Stimulated activated CD8-positive, alpha-beta memory T cell treated with anti-CD3 and anti-CD28 coated beads, Interleukin-4, amount 100 ng/mL, for 4 hours (primary cell): ENCODE measurements at places on chromosomes 1 and 21.
A peak's percentile ranks its signal among the peaks of the same experiment; 100 is the strongest.

DNA sequence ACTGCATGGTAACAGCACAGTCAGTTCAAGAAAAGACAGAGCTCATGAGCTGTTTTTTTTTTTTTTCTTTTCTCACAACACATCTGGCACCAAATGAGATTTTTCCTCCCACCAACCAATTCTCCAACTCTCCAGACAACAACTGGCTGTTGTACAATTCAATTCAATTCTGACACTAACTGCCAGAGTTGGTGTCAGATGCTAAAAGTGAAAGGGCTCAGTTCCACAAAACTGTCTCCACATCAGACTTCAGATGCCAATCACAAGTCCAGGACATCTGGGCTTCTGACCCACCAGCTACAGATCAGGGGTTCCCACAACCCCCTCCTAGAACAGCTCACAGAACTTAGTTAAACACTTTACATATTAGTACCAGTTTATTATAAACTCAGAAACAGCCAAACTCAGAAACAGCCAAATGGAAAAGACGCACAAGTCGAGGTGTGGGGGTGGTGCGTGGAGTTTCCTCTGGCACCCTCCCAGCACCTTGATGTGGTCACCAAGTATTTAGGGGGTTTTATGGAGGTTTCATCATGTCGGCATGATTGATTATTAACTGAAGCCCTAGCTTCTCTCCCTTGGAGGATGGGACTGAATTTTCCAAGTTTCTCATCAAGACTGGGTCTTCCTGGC is 39.2 kb upstream of the LRRC8D start:
- peak; percentile 66 for DNase-seq

- no peak for DNase-seq
These were observed 28.5 kb downstream of the LRRC8B start for GRCh38 chr1:89553157-89553556.

DNA sequence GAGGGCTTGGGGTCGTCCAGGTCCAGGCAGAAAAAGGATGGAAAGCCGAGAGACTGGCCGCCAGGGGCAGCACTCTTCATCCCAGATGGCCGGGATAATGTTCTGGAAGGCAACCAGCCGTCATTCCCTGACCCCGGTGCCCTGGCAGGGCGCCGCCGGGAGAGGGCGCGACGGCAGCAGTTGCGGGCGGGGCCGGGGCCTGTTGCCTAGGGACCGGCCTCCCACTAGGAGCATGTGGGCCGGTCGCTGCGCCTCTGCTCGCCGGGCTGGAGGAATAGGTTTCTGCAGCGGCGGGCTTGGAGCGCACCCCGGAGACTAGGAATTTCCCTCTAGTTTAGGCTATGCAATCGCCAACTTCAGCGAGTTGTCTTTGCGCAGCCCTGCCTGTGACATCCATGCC is 11.0 kb downstream of the DMRTB1 start:
- DNase-seq = no peak

- DNase-seq = no peak
These were observed 11.5 kb upstream of the KCNT2 start for GRCh38 chr1:196619721-196620120.

- no peak for DNase-seq
These were observed 664.1 kb upstream of the CAMK1G start for GRCh38 chr1:208919371-208919770.

- DNase-seq = no peak
These were observed 117.8 kb downstream of the SETD4 start for GRCh38 chr21:35942211-35943144.

- peak; percentile 77 for DNase-seq
These were observed at the start of gene APP for GRCh38 chr21:26170471-26171257. Gene APP, minus strand, starts transcription at chr21:26170770. Its CDS starts 150 bp downstream, at chr21:26170620.

- DNase-seq = no peak
These were observed 158.8 kb downstream of the TOMM20 start for GRCh38 chr1:234969581-234970400.

DNA sequence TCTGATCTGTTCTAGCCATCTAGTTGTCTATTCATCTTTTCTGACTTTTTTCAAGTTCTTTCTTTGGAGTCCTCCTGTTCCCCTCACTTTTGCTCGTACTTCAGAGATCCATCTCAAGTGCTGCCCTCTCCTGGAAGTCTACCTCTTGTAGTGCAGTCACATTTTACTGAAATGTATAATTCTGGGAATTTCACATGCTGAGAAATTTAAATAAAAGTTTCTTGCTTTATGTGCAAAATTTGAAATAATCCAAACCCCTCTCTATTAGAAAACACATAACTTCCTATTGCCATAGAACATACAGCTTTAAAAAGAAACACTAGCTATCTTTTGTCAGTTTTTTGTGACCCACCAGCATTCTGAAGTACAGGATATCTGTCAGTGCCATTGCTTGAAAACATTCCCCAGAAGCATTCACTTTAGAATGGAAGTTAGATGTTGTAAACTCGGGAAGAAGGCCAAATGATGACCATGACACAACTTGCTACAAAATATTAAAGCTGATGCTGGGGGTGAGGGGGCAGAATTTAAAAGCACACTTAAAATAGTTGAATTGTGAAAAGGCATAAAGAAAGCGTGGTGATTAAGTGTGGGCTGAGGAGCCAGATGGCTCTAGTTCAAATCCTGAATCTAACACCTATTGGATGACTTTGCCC is 22.0 kb downstream of the RLF start:
- no peak for DNase-seq

- DNase-seq = no peak
These were observed at the start of gene LIPI for GRCh38 chr21:14210738-14211137. Gene LIPI, minus strand, starts transcription at chr21:14210955. Its CDS starts 110 bp downstream, at chr21:14210845.

DNA sequence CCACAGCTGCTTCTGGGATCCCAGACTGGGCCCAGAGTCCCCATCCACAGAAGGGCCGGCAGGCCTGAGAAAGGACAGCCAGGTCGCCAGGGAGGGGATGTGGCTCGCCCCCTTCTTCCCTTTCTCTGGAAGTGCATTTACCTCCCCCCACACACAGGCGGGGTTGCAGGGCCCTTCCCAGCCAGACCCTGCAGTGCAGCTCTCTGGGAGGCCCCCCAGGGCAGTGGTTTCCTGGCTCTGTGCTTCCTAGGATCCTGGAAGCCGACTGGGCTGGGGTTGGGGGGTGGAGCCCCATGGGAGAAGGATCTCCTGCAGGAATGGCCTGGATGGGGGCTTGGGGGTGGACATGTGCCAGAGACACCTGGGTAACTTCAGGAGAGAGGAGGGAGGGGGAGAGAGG is 4.2 kb upstream of the COL6A1 start:
- no peak for DNase-seq

DNA sequence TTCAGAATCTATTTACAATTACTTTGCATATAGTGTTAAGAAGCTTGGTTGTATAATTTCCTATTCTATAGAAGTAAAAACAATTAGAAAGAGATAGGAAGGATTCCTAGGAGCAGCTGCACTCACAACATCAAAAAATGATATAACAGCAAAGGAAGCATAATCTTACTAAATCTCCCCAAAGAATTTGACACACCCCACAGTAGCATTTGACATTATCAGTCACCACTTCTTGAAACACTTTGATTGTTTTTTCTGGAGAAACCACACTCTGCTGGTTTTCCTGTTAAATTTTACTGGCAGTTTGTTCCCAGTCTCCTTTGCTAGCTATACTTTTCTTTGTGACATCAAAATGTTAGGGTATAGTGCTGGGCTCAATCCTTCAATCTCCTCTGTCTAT is 100.8 kb upstream of the KIAA1614 start:
- no peak for DNase-seq

DNA sequence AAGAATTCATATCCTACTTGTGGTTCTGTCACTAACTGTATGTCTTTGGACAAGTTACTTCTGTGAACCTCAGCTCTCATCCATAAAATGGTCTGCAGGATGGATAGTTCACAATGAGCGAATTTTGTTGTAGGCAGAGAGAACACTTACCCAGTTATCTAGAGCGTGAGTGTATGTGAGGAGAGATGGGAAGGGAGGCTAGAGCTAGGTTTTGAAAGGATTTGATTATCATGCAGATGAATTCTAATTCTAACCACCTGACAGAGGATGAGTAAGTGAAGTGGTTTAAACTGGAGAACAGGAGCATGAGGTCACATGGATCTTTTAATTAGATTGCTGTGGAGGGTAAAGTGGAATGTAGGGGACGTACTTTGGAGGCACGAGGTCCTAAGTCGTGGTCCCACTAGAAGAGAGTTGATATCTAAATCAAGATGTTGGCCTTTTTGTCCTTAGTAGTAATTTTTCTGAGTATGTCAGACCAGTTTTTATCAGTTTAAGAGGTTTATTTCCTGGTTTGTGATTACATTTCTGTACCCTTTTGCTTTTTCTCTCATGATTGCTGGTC is 5.0 kb downstream of the SUCO start:
- DNase-seq = no peak

GRCh38 chr1:215128504-215128903 is 46.0 kb downstream of the KCNK2 start:
- no peak for DNase-seq

DNA sequence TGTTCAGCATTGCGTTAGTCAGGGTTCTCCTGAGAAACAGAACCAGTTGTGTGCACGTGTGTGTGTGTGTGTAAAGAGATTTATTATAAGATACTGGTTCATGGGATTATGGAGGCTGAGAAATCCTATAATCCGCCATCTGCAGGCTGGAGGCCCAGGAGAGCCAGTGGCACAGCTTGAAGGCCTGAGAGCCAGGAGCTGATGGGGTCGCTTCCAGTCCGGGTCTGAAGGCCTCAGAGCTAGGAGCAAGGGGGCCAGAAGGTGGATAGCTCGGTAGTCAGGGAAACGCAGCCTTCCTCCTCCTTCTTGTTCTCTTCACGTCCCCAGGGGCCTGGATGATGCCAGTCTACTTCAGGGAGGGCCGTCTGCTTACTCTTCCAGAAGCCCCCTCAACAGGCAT is 37.7 kb downstream of the FAAP20 start:
- no peak for DNase-seq

DNA sequence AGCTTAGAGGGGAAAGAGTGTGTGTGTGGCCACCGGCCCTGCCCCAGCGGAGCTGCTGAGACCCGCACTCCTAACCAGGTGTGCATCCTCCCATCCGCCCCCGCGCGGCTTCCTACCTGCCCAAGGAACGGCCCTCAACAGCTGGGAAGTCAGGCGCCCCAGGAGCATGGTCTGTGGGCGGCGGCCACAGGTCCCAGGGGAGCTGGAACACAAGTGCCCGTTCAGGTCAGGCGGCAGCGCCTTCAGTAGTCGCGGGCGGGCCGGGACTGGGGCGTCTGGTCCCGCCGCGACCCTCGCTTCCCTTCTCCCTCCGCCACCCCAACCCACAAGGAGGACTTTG is 448 bp downstream of the AURKAIP1 start:
- DNase-seq = no peak

DNA sequence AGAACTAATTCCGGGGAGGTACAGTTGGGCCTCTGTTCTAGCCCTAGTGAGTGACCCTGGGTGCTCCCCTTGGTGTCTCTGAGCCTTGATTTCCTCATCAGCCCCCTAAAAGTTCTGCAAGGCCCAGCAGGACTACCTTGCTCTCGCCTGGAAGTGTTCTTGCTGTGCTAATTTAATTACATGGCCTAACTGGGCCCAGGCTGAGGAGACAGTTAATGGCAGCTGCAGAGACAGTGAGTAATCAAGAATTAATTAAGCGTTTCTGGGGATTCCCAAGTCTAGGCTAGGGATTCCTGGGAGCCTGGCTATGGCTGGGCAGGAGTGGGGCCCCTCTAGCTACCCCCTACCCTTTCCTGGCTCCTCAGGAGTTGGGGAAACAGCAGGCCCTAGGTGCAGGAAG is 24.7 kb upstream of the DMBX1 start:
- no peak for DNase-seq

DNA sequence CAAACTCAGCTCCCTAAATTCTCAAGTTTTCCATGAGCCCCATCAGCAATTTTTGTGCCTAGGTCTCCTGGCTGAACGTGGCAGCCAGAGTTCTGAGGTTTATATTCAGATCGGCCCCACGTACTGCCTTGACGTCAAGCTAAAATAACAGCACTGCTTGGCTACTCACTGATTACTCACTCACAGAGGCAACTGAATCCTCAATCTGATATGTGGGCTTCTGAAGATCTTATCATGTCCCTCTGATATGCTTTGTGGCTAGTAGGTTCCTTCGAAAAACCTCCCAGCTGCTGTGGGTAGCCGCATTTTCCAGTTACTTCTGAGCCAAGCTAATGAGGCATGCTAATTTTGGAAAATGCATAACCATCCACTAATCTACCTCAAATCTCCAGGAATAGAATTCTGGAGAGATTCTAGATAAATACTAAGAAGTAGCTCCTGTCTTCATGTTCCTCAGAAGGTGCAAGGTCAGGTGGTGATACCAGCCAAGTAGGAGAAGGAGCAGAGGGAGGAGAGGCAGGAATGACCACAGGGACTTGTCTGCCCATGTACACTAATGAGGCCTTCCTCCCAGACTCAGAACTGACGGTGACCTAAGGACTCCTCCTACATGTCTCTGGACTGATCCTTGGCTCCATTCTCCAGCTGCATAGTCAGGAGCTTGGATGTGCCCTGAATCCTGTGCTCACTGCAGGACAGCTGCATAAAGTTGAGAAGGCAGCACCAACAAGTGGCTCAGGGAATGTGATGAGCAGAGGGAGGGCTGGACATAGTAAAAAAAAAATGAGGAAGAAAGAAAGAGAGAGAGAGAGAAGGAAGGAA is 263.7 kb downstream of the TNR start:
- no peak for DNase-seq

GRCh38 chr1:155073377-155074242 is 5.0 kb upstream of the EFNA3 start:
- no peak for DNase-seq
